Psoas muscle (tissue), 8 donors: ENCODE measurements at places on chromosomes 2 and 18. TPM values are rescaled to one million over a fixed set of nuclear protein-coding genes. Genes with fewer than 3 reads are reported as not detected.

- DNase-seq, result no peak
Observed at GRCh38 chr2:65144571-65144970, 14.7 kb upstream of the RAB1A start.

WIPF1 gene
- 8.6 TPM for total RNA-seq

DNA sequence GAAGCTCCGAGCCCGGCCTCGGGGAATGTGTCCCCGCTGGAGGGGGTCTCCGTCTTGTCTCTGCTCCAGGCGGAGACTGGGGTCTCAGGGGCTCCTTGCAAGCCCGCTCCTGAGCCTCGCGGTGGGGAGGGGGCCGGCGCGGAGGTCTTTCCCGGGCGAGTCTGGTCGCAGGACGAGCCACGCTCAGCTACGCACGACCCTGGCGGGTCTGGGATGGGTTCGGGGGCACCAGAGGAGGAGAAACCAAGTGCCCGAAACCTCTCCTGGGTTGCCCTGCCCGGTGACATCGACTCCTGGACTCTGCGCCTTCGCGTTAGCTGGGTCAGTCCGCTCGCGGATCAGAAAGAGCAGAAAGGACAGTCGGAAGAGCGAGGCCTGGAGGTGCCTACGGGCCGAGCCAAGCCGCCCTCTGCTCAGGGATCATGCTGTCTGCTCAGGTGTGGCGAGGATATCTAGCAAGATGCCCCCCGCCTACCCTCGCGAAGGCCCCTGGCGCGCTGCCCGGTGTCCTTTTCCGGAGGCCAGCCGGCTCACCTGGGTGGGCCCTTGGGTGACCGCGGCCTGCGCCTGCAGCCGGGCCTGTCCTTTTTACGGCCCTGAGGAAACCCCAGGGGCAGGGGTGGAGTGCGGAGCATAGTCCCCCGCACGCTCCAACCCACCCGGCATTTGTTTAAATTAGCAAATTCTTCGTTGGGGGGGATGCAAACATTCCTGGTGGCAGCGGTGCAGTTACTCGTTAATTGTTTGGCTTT, 58.7 kb downstream of the SNORC start:
- no peak for DNase-seq

POTEI gene
- not detected for total RNA-seq

DNA sequence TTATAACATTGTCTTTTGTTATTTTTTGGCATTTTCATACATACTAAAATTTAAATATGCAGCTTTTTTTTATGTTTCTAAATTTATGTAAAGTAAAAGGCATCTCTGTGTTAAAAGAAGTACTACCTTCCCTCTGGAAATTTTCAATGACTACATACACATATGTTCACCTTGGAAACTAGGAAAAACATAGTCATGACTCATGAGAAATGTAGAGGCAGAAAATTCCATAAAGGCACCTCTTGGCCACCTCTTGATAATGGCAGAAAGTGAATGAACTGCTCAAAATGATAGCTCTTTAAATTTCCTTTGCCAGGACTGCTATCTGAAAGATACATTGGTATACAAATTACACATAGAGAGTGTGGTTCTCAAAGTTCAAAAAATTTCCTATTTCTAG, 889.1 kb upstream of the ZEB2 start:
- DNase-seq, result no peak

GRCh38 chr2:181393472-181393871, 63.7 kb upstream of the ITGA4 start:
- no peak for DNase-seq

CDCA7 gene
- 1.9 TPM for total RNA-seq

DNA sequence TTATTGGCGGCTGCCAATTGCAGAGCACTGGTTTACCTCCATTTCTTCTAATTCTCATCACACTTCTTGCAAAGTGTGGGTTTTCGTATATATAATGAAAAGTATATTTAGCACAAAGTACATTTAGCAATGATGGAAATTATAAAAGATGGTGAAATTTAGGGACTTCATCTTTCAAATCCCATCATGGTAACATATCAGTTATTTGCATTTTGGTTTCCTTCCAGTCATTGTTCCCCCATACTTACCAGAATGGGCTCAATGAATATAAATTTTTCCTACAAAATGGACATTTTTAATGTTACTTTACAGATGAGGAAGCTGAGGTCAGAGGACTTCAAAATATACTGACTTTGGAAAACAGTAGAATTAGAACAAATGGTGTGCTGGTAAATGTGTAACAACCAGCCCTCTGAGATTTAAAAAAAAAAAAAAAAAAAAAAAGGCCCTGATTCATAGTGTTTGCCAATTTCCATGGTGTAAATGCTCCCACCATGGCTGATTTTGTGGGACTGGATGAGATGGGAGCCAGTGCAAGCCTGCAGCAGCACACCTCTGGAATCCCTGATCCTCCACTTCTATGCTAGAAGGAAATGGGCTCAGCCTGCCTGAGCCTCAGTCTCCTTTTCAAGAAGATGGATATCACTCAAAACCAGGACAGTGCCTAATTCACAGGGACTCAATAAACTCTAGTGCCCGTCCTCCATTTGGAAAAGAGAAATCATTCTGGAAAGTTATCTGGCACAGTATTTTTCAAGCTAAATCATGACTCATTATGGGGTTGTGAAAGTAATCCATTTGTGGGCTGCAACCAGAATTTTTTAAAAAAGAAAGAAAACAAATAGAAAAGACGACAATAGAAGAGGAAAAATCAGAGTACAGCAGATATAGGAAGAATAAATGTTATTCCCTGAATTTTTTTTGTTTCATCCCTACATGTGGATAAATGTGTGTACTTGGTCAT, 34.0 kb downstream of the LBH start:
- DNase-seq, result no peak

GRCh38 chr2:223528036-223528435, 74.1 kb downstream of the SCG2 start:
- no peak for DNase-seq

AMER3 gene
- not detected for total RNA-seq

DNA sequence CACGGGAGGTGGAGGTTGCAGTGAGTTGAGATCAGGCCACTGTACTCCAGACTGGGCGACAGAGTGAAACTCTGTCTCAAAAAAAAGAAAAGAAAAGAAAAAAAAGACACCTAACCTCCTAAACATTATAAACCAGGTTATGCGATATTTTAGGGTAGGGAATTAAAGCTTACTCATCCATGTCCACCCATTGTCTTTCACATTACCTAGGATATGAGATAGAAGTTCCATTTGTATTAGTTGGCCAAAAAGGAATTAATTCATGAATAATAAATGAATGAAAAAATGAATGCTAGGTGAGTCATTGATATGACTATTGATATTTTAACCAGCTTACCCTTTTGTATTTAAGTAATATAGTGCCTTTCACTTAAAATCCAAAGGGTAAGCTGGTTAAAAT, 132.9 kb downstream of the FAM161A start:
- DNase-seq, result no peak

DNA sequence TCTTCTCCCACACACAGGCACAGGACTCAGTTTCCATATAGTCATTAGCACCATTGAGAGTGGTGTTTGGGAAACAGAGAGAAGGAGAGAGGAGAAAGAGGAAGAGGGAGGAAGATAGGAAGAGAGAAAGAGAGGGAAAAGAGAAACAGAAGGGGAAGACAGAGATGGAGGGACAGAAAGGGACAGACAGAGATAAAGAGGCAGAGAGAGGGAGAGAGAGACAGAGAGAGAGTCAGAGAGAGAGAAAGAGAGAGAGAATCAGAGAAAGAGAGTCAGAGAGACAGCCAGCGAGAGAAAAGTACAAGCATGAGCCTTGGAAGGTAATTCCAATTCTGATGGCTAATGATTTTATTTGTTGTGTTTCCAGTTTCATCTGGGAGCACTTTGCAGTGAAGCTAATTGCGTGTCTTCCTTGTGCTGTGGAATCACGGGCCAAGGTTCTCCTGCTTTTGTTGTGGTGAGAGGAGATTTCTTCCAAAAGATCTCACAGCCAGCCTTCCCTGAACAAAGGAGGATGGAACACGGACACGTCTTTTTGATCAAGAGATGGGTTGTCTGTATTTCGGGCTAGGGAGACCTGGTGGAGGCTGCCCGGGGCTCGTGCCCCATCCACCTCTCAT, 153.6 kb upstream of the TWIST2 start:
- no peak for DNase-seq

GRCh38 chr2:209600341-209601171, 171.1 kb upstream of the UNC80 start:
- no peak for DNase-seq
